ENCODE measurements at places on chromosomes 11 and 22.

DNA sequence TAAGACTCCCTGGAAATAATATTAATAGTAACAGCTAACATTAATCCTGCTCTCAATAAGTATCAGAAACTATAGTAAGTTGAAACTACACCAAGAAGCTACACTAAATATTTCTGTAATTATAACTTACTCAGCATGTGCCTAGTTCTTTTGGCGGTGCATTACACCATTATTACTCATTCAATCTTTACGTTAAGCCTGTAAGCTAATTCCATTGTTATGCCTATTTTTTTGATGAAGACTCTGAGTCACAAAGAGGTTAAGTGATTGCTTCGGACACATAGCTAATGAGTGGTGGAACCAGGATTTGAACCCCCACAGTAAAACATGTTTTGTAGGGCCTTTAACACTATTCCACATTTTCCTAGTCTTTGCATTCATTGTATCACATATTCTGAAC lies 111.6 kb downstream of the RASSF10 start:
- DNase-seq = no peak

DNA sequence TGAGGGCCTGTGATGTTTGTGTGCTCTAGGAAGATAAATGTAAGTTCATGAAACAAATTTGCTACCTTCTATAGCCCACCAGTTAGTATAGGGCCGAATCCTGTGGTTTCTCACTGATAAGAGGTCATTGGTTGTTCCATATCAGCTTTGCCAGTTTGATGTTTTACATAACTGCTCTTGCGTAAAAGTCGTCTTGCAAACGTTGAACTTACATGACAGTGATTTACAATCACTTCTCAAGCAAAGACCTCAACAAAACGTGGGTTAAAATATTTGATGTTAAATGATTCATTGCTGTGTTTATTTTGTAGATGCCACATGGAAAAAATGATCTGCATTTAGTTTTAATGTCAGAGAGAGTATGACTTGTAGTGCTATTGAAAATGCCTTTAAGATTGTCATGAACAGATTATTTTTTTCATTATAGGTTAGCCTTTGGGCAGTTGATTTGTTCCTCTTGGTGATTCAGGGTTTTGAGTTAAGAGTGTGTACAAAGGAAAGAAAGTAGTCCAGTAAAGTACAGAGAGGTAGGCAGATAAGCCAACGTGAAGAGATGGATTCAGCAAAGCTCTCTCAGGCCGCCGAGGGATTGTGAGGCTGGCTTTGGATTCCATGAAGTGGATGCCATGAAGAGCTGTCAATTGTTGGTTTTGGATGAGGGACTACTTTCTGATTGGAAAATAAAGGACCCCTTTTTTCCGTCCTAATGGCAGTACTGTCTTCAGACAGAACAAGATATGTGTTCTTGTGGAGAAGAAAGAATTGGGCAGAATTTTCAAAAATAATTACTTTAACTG lies 2.6 kb downstream of the EWSR1 start:
- no peak for DNase-seq

DNA sequence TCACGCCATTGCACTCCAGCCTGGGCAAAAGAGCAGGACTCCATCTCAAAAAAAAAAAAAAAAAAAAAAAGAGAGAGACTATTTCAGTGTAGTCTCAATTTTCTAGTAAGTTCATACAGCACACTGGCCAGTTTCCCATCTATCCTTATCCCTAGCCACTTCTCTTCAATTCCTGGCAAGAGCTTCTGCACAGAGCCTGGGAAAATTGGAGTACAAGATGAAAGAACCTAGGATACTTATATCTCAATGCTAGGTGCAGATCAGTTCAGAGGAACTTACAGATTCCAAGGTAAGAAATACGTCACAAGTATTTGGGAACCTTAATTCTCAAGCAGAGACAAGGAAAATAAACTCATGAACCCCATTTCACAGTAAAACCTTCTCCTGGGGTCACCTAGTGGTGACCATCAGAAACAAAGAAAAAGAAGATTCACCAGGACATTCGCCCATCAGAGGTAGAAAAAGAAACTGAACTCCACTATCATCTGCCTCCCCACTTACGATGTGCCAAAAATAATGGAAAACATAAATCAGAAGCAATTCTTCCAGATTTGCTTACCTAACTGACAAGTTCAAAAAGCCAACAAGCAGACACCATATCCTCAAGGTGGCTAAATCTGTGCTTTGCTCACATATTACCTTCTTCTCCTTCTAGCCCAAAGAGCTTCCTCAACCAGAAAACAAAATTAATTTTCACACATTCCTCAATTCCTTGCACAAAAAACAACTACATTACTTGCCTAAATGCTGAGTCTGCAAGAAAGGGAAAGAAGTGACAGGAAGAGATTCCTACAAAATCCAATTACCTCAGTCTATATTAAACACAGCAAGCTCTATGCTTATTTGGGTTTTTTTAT lies 4.9 kb downstream of the DENND5A start:
- no peak for DNase-seq

DNA sequence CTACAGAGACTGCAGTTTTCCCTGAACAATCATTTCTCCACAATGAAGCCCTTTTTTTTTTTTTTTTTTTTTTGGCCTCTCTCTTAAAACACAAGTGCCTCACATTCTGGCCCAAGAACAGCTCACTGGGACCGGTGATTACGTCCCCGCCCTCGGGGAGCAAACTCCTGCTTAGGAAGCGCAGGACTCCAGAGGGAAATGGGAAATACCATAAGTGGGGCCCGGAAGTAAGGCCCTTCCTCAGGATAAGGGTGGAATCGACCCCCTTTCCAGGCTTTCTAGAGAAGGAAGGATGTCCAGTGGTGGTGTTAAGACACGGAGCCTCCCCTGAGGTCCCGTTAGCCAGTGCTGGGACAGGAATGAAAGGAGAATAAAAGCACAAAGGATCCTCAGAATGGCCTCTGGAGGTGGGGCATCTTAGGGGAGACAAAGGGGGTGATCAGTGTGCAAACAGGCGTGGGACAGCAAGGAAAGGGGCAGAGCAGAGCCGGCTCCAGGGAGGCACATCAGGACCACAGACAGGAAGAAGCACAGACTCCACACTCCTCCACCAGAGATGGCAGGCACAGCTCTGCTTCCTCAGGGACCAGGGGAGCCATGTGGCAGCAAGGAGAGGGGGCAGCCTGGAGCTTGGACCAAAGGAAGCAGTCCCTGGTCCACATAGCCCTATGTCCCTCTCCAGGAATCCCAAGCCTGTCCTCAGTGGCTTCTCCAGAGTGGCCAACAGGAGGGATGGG lies 61.3 kb downstream of the CHST1 start:
- no peak for DNase-seq

DNA sequence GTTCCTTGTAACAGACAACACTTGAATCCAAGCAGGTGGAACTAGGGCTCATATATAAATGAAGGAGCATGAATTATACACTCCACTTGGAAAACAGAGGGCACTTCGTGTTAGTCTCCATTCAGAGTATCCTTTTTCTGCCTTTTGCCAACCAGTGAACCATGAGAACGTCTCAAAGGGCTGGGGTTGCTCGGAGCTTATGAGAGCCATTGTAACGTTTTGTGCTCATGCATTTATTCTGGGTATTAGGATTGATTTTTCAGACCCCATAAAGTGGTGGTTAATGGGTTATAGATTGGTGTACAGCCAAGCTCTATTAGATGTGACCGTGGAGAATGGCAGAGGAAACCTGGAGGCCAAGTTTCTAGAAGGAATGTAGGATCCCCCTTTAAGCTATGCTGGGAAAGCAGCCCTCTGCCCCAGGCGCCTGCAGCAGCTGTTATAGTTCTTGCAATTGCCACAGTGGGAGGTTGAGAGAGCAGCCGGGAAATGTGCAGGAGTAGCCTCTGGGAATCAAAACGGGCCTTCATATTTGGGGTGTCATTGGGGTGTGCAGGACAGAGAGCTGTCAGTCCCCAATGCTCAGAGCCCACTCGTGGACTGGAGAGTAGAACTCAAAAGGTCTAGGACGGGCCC lies 54.6 kb upstream of the ASPHD2 start:
- DNase-seq = no peak

DNA sequence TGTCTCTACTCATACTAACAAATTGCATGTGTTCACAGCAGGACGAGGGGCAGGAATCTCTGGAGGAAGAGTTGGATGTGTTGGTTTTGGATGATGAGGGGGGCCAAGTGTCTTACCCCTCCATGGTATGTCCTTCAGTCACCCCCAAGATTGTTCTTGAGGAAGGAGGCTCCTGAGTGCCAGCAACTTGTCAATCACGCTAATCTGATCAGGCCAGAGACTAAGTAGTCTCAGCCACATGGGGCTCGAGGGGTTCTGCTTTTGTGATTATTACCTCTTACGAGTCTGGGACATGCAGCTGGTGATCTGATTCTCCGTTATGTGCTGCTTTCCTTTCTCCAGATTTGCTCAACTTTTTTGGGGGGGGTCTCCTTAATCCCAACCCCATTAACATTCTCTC lies 54.3 kb downstream of the CTNND1 start:
- DNase-seq = no peak

GRCh38 chr11:107044503-107044902 lies 26.2 kb upstream of the GUCY1A2 start:
- no peak for DNase-seq

DNA sequence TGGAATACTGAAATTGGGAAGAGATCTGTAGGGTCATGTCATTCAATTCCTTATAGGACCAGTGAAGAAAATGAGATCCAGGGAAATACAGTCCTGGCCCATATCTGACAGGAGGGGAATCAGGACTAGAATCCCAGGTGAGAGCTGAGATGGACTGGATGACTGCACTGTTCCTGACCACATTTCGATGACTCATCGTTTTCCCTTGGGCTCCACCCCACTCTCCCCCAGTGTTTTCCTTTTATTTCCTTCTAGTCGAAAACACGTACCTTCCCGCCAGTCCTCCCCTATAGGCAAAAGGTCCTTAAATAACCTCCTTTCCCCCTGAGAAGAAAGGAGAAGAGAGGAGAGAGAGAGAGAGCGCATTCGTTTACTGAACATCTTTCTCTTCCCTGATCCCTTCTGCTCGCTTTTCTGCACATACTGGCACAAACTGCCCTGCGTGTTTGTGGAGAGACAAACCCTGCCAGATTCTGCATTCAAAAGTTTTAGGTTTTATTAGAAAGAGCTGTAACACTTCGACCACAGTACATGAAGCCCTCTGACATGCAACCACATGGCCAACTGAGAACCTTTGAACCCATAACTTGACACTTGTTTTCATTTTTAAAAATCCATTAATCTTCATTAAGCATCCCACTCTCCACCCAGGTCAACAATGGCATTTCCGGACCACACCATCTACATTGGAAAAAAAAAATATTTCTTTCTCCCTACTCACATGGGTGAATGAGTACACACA lies 565.7 kb downstream of the METTL15 start:
- no peak for DNase-seq

- no peak for DNase-seq
These were observed 93.7 kb downstream of the MICAL3 start for GRCh38 chr22:17930455-17931313.

- DNase-seq = no peak
These were observed 3.0 kb downstream of the TSPAN18 start for GRCh38 chr11:44729713-44730112.

Data from stimulated activated naive B cell treated with anti-CD40 and anti-IgM and Interleukin-4, amounts not matched to agents 10 μg/mL and 1 μg/mL and 100 μg/mL, for 72 hours (primary cell).